ENCODE measurements at places on chromosomes 12 and 14. TPM values are rescaled to one million over a fixed set of nuclear protein-coding genes. Genes with fewer than 3 reads are reported as not detected.

DPPA3 gene
- not detected for polyA plus RNA-seq

SLC38A4 gene
- polyA plus RNA-seq: 92.0 TPM

AQP6 gene
- polyA plus RNA-seq: 0.05 TPM

SVOP gene
- 0.10 TPM for polyA plus RNA-seq

ETFBKMT gene
- 4.4 TPM for polyA plus RNA-seq

COA8 gene
- polyA plus RNA-seq: 35.5 TPM

GPR68 gene
- not detected for polyA plus RNA-seq

INHBC gene
- 71.0 TPM for polyA plus RNA-seq

GPR84 gene
- 0.09 TPM for polyA plus RNA-seq

ACYP1 gene
- 3.1 TPM for polyA plus RNA-seq

RBP5 gene
- 108 TPM for polyA plus RNA-seq

TMTC3 gene
- 3.0 TPM for polyA plus RNA-seq

AQP5 gene
- polyA plus RNA-seq: not detected

CMKLR1 gene
- polyA plus RNA-seq: 4.2 TPM

TESPA1 gene
- polyA plus RNA-seq: 0.10 TPM

TPPP2 gene
- polyA plus RNA-seq: 1.6 TPM

COCH gene
- 0.48 TPM for polyA plus RNA-seq

FOXN4 gene
- not detected for polyA plus RNA-seq

DCP1B gene
- polyA plus RNA-seq: 5.5 TPM

ASPG gene
- 158 TPM for polyA plus RNA-seq

FZD10 gene
- 0.02 TPM for polyA plus RNA-seq

SYCP3 gene
- polyA plus RNA-seq: 3.0 TPM

TROAP gene
- 2.0 TPM for polyA plus RNA-seq

HOXC6 gene
- not detected for polyA plus RNA-seq

CLEC2A gene
- not detected for polyA plus RNA-seq

SERPINA1 gene
- 28,447 TPM for polyA plus RNA-seq

PAPLN gene
- polyA plus RNA-seq: 1.2 TPM

P2RX2 gene
- not detected for polyA plus RNA-seq

RBM19 gene
- 7.9 TPM for polyA plus RNA-seq

SYNDIG1L gene
- polyA plus RNA-seq: not detected

FOXG1 gene
- polyA plus RNA-seq: not detected

ART4 gene
- polyA plus RNA-seq: 10.5 TPM

ABCD2 gene
- polyA plus RNA-seq: 0.05 TPM

Data from liver (tissue), 10 donors.